DMS79 (cell line): ENCODE measurements at places on chromosomes 6 and 20.

DNA sequence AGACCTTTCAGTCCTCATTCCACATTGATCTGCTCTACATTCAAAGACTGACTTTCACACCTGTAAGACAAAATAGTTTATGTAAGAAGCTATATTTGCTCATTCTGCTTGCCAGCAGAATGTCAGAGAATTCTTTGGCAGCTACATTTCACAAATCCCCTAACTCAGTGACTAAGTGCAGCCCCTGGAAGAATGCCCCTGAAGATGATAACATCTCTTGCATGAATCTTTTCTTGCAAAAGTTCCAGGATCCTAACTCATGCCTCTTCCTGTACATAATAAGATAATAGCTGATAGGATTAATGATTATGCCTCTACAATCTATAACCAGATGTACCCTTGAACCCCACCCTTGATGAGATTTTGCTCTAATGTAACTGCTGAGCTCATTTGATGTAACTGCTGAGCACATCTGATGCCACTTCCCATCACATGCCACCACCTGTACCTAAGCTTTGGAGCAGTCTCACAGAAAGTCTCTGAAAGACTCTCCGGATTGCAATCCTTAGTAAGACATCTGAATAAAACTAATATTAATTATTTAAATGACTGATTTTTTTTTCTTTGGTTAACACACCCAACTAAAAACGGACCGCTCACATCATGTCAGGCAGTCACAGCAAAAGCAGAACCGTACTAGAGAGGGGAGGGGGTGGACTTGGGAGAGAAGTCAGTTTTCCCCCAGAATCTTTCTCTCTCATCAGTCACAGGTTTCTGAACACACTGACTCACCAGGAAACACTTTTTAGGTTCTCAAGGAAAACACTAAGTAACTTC lies 684 bp upstream of the DNAH8 start:
- no peak for DNase-seq

GRCh38 chr6:43812850-43813578 lies 43.0 kb downstream of the VEGFA start:
- no peak for DNase-seq

DNA sequence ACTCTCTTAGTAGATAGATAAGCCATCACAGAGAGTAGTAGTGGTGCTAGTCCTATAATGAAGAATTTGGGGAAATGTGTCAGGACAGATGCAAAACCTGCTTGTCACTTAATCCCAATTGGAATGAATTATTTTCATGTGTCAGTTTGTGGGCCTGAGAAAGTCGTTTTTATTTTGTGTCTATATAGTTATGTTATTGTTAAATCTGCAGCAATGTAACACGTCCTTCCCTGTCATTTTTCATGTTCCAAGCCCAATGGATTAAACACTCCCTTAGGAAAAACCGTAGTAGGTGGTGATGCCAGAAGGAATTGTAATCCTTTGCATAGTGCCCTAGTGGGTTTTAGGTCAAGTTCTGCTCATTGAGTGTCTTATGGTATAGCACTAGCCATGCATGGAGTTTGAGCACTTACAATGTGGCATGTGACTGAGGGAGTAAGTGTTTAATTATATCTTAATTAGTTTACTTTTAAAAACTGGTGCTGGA lies 105.9 kb upstream of the PRSS16 start:
- DNase-seq: no peak

- DNase-seq: no peak
These were observed 217.9 kb downstream of the TBX18 start for GRCh38 chr6:84546427-84546914.

GRCh38 chr20:32204205-32205109 lies 3.1 kb downstream of the PLAGL2 start:
- DNase-seq: no peak

DNA sequence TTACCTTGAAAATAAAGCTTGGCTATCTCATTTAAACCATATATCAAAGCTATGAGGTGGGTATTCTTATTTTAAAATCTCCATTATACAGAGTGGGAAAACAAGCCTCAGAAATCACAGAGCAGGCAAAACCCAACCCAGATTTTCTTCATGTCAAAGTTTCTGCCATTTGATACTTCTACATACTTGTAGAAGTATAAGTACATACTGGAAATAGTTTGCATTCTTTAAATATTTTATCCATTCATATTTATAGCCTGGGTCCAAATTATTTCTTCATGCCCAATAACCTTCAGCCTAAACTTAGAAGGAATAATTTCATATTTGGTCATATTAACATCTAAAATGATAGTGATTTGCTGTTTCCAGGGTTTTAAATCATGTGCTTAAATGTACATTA lies 61.8 kb downstream of the MLIP start:
- DNase-seq: no peak

DNA sequence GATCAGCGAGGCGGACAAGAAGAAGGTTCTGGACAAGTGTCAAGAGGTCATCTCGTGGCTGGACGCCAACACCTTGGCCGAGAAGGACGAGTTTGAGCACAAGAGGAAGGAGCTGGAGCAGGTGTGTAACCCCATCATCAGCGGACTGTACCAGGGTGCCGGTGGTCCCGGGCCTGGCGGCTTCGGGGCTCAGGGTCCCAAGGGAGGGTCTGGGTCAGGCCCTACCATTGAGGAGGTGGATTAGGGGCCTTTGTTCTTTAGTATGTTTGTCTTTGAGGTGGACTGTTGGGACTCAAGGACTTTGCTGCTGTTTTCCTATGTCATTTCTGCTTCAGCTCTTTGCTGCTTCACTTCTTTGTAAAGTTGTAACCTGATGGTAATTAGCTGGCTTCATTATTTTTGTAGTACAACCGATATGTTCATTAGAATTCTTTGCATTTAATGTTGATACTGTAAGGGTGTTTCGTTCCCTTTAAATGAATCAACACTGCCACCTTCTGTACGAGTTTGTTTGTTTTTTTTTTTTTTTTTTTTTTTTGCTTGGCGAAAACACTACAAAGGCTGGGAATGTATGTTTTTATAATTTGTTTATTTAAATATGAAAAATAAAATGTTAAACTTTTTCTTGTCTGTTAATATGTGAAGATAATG lies 2.2 kb downstream of the HSPA1B start:
- DNase-seq: peak; percentile 25

GRCh38 chr20:43739148-43739749 lies 12.4 kb upstream of the GTSF1L start:
- no peak for DNase-seq

- DNase-seq: no peak
These were observed 28.0 kb upstream of the TULP4 start for GRCh38 chr6:158284007-158284875.

DNA sequence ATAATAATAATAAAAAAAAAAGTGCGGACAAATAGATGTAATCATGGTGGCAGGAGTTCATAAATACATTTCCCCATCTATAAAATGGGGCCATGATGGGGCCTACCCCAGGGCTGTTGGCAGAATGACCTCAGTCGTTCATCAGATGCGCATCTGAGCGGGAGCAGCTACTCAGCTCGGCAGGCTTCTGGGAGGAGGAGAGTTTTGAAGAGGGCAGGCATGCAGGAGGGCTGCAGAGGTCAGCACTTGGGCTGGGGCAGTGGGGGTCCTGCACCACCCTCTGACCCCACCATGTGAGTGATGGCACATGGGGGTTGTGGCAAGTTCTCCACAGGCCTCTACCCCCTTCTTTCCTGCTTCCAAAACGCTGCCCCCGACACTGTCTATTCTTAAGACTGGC lies 373.5 kb downstream of the ZFAND3 start:
- DNase-seq: no peak

GRCh38 chr6:28269492-28269891 lies 2.5 kb downstream of the ZSCAN26 start:
- DNase-seq: no peak

DNA sequence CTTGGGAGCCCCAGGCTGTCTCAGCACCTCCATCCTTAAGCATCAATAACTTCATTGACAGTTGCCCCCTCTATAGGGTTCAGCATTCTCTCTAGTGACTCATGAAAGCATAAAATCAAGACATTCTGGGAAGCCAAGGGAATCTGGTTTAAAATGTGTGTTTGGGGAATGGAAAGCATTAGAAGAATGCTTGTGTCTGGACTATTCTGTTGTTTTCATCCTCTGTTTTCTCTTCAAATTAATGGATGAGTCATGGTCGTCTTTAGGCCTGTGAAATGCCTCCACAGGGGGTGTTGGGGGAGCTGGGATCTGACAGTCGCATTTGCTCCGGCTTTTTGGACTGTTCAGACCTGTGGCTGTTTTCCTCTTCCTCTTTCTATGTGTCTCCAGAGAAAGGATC lies 279.7 kb downstream of the CDC5L start:
- no peak for DNase-seq

DNA sequence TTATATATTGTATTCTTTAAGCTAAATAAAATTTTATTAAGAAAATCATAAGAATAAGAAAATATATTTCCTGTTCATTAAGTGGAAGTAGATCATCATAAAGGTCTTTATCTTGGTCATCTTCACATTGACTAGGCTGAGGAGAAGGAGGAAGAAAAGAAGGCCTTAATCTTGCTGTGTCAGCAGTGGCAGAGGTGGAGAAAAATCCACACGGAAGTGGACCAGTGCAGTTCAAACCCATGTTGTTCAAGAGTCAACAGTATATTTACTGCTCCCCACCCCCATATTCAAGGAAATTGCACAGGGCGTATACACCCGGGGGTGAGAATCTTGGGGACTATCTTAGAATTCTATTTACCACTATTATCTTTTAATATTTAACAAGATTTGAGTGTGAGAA lies 178.6 kb upstream of the SCGN start:
- no peak for DNase-seq

DNA sequence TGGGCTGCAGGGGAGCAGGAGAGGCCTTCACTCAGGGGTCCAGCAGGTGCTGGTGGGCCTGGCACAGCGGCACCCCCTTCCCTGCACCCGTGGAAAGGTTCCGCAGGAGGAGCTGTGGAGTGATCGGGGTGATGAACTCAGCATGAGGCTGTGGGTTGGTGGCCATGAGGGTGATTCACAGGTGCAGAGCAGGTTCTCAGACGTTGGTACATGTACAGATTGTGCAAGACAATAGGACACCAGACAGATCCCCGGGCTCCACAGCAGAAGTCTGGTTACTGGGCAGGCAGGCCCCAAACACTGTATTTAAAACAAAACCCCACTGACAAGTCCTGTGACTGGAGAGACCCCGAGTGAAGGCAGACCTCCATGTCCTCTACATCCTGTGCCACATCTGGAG lies 151.6 kb upstream of the CDH4 start:
- DNase-seq: no peak

DNA sequence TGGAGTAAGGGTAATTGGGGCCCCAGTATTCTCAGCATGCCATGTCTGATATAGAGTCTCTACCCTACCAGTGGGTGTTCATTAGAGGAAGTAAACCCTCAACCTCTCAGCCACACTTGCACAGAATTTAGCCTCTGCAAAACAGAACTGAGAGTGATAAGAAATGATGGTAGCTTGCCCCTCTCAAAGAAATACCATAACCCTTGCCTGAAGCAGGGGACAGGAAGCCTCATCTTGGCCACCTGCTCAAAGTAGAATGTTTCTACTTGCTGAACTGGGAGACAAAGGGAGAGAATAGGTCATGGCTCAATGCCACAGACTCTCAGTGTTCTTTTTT lies 33.7 kb downstream of the SPTLC3 start:
- no peak for DNase-seq

DNA sequence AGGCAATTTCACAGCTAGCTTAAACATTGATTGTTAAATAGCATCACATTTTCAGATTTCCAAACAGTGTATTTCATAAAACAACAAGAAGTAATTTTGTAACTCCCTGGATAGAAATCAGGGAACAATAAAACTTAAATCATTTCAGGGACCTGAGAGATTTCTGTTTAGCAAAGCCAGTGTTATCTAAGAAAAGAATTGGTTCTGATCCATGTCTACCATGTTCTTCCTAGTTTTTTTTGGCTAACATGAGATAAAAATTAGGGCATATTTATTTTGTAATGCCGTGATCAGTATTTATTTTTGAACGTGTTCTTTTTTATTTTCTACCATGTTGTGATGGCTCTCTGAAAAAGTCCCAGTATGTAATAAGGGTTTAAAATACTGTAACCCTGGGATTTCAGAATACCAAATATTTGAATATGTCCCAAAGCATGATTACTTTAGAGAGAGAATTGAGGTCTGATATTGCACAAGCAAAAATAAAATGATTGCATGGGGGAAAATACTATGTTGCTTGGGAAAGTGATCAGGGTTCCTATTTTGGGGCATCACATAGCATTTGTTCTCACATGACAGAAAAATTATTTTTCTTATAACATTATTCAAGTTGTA lies 188.7 kb upstream of the CEP162 start:
- DNase-seq: no peak

DNA sequence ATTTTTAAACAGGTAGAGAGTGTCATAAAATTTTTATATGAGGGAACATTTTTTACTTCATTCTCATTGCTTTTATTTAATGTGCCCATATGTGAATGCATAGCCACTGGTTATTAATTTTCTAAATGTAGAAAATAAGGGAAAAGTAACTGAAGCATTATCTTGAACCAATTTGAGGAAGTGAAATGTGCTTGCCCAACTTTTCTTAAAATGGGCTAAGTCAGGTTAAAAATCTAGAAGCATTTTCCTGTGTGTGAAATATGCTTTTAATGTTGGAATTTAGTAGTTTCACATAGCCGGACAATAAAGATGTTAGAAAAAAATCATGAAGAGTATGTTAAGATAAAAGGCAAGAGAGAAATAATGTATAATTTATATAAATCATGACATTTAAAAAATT lies 3.8 kb downstream of the SEC23B start:
- DNase-seq: no peak

DNA sequence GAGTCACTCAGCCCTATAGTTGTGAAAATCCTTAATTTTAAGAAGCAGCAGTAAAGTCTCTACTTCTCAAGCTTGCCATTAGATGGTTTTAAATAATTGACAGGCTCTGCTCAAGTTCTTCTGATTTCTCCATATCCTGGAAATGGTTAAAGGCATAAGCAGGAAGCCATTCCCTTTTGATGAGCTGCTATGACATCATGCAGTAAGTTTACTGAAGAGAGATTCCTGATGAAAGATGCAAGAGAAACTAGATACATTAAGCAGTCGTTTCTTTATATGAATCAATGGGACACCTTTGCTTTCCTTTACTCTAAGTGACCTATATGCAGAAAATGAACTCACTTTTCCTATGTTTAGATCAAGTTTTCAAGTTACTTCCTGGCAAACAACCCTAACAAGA lies 9.8 kb downstream of the POPDC3 start:
- no peak for DNase-seq

DNA sequence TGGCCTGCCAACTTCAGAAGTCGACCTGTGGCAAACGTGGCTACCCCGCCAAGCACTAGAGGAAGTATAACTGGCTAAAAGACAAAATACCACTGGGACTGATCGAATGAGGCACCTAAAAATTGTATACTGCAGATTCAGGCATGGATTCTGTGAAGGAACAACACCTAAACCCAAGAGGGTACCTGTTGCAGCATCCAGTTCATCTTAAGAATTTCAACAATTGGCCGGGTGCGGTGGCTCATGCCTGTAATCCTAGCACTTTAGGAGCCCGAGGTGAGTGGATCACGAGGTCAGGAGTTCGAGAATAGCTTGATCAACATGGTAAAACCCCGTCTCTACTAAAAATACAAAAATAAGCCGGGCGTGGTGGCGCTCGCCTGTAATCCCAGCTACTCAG lies 27.2 kb upstream of the SPAG4 start:
- no peak for DNase-seq

GRCh38 chr20:23232219-23232581 lies 118.4 kb upstream of the NXT1 start:
- DNase-seq: no peak
